ENCODE measurements at places on chromosomes 1 and 21. TPM values are rescaled to one million over a fixed set of nuclear protein-coding genes. Genes with fewer than 3 reads are reported as not detected.

The SLC5A9 gene
- not detected for total RNA-seq

DNA sequence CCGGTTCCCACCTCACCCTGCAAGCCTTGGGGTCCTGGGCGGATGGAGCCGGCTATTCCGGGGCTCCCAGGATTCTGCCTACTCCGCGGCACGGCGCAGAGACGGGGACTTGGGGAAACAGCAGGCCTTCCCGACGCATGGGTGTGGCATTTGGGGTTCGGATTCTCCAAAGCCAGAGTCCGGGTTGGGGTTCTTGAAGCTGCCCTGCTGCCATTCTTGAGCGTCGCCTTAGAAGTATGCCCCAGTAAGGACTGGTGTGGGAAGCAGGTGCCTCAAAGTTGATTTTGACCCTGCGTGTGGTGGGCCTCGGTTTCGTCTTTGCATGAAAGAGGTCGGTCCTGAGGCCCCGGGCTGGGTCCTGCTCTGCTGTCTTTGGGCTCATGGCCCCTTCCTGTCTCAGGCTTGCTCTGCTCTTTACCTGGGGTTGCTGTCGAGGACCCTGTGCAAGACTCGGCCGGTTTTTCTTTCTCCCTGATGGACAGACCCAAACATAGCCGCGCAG is 696 bp downstream of the GUK1 start:
- no peak for DNase-seq

GRCh38 chr1:202047977-202048376 is 37.6 kb downstream of the ELF3 start:
- no peak for DNase-seq

DNA sequence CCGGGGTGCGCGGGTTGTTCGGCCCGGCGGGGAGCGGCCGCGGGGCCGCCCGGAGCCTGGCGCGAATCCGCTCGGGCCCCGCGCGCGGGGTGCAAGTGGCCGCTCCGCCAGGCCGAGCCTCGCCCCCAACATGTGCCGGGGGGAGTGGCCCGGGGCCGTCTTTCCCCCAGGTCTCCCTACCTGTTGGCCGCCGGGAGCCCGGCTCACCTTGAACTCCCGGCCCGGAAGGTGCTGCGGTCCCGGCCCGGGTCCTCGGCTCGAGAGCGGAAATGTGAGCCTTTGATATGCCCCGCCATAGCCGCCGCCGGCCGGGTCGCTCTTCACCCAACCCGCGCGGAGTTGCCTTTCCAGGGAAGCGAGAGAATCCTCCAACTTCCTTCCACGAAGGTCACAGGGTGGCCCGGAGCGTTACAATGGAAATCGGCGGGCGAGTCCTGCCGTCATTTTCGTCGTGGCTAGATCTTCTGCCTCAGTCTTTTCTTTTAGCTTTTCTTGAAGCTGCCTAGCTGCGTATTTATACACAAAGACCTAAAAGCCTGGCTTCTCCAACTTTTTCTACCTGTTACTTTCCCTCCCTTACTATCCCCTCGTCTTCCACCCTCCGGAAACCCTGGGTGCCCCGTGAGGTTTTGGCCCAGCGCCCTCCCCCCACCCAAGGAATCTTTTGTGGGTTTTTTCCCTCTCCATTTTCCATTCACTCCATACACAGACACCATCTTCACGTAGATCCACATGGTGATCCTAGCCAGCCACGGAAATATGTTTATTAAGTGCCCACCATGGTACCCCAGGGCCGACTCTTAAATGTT is 867 bp downstream of the PTGFRN start:
- no peak for DNase-seq

- no peak for DNase-seq
Measured at GRCh38 chr21:46661211-46661625, 25.7 kb downstream of the PRMT2 start.

DNA sequence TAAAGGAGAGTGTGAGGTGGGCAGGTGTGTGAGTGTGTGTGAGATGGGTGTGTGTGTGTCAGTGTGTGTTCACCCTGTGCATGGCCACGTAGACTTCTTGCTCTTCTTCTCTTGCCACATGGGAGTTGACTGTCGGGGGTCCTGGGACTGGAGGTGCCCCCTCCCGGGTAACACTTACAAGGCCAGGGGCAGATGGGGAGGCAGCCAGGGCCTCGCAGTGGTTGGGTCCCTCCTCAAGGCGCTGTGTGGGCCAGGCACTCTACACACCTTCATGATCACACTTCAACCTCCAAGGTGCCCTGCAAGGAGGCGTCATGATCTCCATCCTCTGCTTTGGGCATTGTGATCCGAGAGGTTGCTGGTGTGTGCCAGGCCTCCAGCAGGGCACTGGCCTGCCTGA is 2.3 kb downstream of the PLA2G2F start:
- DNase-seq, result no peak

- DNase-seq, result no peak
Measured at GRCh38 chr1:153292185-153292584, 20.6 kb downstream of the PGLYRP3 start.

The GUCA2A gene
- not detected for total RNA-seq

- DNase-seq, result no peak
Measured at GRCh38 chr1:101379950-101380349, 143.1 kb downstream of the S1PR1 start.

GRCh38 chr1:53294567-53294966 is 33.3 kb downstream of the LRP8 start:
- DNase-seq, result peak; percentile 81

All from A172 (cell line).